ENCODE measurements at places on chromosomes 1 and 21. TPM values are rescaled to one million over a fixed set of nuclear protein-coding genes. Genes with fewer than 3 reads are reported as not detected.

Gene TTC22
- total RNA-seq = not detected

Gene LYPD8
- total RNA-seq = not detected

Gene DYNLT5
- total RNA-seq = 0.73 TPM

Gene CFHR3
- not detected for total RNA-seq

Gene TNFAIP8L2
- total RNA-seq = not detected

Gene TSSK3
- total RNA-seq = 1.1 TPM

Gene DDR2
- 196 TPM for total RNA-seq

Gene CAMSAP2
- 23.9 TPM for total RNA-seq

Gene HJV
- total RNA-seq = not detected

Gene GJA8
- total RNA-seq = not detected

Gene DDOST
- total RNA-seq = 220 TPM

Gene SON
- total RNA-seq = 115 TPM

Gene HES3
- not detected for total RNA-seq

Gene CD101
- 0.20 TPM for total RNA-seq

Gene SGIP1
- 8.8 TPM for total RNA-seq

Gene PRKAB2
- 10.4 TPM for total RNA-seq

Gene DNASE2B
- not detected for total RNA-seq

Gene GRIK1
- not detected for total RNA-seq

Gene BTG3
- total RNA-seq = 25.7 TPM

Gene CD5L
- total RNA-seq = not detected

Gene RXRG
- not detected for total RNA-seq

Gene LRRC8C
- 17.4 TPM for total RNA-seq

Gene TRPM2
- not detected for total RNA-seq

Gene ASAP3
- 39.9 TPM for total RNA-seq

Gene FCRLA
- 1.8 TPM for total RNA-seq

Gene KRTAP10-12
- not detected for total RNA-seq

Gene GALNT2
- 65.1 TPM for total RNA-seq

Gene IL22RA1
- total RNA-seq = 0.37 TPM

Gene SEC16B
- 1.2 TPM for total RNA-seq

Gene UMODL1
- not detected for total RNA-seq

Gene ACKR1
- not detected for total RNA-seq

Data from subcutaneous preadipocyte (primary cell).